ENCODE measurements at places on chromosomes 5 and 9.

DNA sequence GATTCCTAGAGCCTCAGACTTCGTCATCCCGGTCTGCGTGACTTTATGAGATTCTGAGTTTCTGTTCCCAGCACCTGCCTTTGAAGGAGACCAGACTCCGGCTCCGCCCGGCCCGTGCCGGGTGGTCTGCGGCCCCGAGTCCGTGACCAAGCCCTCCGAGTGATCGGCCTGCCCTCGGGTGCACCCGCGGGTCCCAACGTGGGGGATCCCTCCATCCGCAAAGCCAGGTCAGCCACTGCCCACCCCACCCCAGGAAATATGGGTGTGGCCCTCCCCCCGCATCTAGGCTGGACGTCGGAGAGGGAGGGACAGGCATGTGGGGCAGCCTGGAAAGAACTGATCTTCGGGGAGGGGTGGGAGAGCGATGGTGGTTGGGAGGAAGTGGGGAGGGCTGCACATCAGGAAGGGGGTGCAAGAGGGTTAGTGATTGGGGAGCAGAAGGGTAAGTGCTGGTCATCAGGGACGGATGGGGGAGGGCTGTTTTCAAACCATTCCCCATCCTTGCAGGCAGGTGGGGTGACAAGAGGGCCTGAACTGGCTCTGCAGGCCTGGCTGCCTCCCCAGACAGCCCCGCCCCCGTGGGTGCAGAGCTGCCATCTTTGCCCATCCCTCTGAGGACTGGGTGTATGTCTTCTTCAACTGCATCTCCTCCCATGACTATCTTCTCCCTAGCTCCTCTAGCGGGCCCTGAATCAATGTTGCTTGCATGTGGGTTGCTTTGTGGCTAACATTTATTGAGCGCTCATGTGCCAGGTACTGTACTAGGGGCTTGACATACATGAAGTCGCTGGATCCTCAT is 747 bp downstream of the LRSAM1 start:
- peak; percentile 74 for DNase-seq

GRCh38 chr9:130331573-130331972 is 66.0 kb downstream of the HMCN2 start:
- no peak for DNase-seq

DNA sequence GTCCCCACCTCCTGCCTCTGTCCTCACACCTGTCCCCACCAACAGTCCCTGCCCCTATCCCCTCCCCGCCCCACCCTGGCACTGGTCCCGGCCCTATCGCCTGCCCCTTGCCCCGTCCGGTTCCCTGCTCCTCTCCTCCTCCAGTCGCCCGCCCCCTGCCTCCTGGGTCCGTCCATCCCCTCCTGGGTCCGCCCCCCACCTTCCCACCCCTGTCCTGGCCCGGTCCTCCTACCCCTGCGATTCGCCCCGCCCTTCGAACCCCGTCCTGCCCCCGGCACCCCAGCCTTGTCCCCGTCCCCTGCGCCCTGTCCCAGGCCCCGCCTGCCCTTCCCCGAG is 372 bp downstream of the EDF1 start:
- DNase-seq = no peak

DNA sequence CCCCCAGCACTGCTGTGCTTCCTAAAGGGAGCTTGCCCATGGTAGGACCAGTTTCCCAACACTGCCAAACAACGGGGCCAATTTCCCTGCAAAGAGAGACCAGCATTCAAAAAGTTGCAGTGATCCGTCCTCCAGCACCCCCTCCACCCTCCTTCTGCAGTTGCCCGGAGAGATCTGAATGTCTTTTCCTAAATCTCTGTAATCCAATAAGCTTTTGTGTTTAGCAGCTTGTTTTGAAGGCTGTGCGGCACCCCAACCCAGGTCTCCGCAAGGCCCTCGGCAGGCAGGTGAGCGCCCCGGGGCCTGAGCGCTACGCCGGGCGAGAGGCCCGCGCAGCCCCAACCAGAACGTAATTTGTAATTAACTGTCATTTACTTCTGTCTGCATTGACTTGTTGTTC is 366.9 kb upstream of the IRX2 start:
- DNase-seq = no peak

DNA sequence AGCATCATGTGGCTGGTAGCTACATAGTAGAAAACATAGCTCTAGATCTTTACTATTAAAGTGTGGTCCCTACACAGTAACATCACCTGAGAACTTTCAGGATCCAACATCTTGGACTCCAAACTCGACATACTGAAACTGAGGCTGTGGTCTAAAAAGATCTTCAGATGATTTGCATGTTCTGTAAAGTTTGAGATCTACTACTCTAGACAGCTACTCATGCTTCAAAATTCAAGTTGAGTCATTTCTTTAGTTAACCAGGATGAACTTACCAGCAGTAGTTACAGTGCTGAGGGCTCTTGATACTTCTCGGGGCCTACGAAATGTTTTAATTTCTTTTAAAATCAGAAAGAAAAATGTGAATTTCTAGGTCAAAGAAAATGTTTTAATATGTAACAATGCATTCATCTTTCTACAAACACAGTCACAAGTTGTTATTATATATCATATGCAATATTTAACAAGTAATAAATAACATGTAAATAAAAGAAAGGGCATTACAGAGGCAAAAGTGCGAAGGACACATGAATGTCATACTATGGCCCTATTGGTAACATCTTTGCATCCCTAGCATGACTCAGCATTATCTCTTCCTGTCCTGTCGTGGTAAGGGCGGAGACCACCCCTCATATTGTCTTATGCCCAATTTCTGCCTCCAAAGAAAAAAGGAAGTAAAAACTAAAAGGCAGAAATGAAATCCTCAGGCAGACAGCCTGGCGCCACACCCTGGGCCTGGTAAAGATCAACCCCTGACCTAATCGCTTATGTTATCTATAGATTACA is 563.9 kb upstream of the TLE4 start:
- no peak for DNase-seq

- DNase-seq = no peak
Measured at GRCh38 chr5:96023518-96023917, 61.9 kb upstream of the ELL2 start.

DNA sequence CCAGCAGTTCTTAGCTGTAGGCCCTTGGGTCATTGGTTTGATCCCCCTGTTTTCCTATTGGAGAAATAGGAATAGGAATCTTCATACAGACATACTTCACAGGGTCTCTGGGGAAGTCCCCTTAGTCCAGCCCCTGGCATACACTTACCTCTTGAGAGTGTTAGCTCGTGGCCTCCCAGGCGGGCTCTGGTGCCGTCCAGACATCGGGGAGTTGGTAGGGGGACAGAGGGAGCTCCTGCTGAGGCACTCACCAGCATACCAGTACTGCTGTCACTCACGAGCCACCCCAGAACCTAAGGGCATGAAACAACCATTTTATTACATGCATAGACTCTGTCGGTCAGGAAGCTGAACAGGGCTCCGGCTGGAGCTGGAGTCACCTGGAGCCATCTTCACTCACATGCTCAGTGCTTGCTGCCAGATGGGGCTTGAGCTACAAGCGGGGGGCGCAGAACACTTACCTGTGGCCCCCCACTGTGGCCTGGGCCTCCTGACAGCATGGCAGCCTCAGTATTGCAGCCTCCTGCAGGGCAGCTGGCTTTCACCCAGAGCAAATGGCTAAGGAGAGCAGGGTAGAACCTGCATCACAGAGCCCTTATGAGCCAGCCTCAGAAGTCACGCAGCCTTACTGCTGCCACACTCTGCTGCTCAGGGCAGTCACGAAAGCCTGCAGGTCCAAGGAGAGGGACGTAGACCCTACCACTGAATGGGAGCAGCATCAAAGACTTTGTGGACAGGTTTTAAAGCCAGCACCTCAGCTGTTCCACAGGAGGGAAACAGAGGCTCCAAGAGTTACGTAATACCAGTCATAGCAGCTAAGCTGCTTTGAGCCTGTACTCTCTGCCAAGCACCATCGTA is 58.3 kb upstream of the ANGPTL2 start:
- DNase-seq = no peak

DNA sequence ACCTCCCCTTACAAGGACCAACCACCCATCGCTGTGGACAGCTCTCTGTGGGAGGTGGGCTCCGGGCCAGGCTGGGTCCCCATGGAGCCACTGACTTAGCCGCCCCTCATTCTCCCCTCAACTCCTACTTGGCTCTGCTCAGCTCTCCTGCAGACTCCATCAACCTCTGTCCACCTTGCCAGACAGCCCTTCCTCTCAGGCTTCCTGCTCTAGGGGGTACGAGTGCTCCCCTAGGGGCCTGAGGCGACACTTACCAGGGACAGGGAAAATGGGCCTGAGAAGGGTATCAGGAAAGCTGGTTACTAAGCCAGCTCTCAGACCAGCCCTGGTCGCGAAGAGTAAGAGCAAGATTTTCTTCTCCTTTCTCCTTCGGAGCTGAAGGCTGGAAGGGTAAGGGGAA is 43.9 kb downstream of the SHB start:
- DNase-seq = no peak
